LNCaP clone FGC (cell line): ENCODE measurements at places on chromosomes 3 and 15.
A peak's percentile ranks its signal among the peaks of the same experiment; 100 is the strongest.

- DNase-seq = no peak
Observed at GRCh38 chr3:9416139-9416780, 18.8 kb downstream of the SETD5 start.

DNA sequence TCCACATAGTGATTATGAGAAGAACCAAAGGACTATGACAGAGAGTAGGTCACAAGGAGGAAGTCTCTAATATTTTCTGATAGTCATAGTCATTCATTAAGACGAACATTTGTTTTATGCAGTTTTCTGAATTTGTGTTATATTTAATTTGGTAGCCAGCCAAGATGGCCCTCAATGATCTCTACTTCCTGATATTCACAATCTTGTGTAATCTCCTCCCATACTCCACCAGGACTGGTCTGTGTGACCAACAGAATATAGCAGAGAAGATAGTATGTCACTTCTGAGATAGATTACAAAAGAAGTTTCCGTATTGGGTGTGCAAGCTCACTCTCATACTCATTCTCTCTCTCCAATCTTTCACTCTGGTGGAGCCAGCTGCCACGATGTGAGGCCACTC, 30.8 kb downstream of the HLTF start:
- DNase-seq = no peak

GRCh38 chr3:129942296-129942695, 32.2 kb upstream of the TRH start:
- DNase-seq = peak; percentile 13

GRCh38 chr3:54567949-54568348, 359.9 kb downstream of the LRTM1 start:
- DNase-seq = no peak

DNA sequence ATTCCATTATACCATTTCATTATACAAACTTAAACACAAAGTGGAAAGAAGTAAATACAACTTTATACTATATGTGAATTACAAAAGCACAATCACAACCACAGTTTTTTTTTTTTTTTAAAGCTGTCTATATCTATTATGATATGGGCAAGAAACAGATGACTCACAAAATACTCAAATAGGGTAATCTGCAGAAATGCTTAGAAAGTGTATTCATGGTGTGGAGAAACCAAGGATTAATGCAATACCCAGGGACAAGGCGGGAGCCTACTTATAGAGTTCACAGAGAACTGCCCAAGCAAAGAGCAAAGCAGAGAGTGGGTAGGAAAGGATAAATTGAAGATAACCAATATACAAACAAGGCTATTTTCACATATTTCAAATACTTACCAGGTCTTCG, 332.0 kb downstream of the FHIT start:
- DNase-seq = no peak

- no peak for DNase-seq
Observed at GRCh38 chr3:140233702-140234101, 298.7 kb downstream of the CLSTN2 start.

DNA sequence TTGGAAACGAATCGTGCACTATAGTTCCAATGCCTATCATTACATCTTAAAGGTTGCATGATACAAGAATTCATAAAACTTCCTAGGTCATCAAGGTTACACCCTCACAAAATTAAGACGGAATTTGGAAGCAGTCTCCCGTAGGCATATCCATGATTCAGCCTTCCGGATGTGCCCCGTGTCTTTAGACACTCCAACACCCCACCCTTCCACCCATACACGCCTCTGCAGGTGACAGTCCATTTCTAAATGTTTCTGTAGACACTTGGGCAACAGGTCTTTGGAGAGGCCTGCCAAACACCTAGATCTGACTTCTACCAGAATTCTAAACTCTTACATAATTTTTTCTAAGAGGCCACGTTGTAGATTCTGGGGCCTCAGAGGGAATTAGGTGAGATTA, 49.8 kb downstream of the LDHAL6B start:
- no peak for DNase-seq

- DNase-seq = no peak
Observed at GRCh38 chr3:54307566-54308180, 185.3 kb downstream of the CACNA2D3 start.

DNA sequence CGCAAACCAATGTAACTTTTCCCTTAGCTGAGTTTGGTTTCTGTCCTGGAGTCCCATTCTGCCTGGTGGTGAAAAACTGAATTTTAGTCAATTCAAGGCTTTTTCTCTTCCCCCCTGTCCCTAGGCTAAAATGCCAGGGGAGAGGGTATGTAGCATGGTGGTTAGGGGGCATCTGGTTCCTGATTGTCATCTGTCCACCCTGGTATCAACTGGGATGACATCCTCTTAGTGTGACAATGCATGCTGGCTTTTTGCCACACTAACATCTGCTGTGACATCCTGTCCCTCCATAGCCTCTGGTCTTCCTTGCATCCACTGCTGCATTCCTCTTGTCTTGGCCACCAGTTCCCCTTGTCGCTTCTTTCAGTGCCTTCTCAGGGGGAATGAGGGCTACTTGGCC, 73.7 kb downstream of the ABHD5 start:
- DNase-seq = no peak

- no peak for DNase-seq
Observed at GRCh38 chr3:71709908-71710511, 15.2 kb downstream of the EIF4E3 start.

- DNase-seq = no peak
Observed at GRCh38 chr3:126245811-126246727, 65.7 kb upstream of the ALDH1L1 start.

- DNase-seq = no peak
Observed at GRCh38 chr3:153973722-153974265, 147.4 kb upstream of the ARHGEF26 start.

DNA sequence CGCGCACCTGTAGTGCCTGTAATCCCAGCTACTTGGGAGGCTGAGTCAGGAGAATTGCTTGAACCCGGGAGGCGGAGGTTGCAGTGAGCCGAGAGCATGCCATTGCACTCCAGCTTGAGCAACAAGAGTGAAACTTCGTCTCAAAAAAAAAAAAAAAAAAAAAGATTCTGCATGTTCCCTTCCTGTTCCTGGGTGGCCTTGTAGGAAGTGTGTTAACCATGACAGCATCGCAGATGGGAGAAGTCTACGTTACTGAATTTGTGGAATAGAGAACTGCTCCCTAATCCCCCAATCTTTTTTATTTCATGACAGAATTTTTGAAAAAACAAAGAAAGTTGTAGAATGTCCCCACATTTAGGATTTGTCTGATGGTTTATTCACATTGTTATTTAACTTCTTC, 45.4 kb downstream of the FOXL2 start:
- no peak for DNase-seq

GRCh38 chr3:154151969-154152368, 30.8 kb downstream of the ARHGEF26 start:
- DNase-seq = no peak

DNA sequence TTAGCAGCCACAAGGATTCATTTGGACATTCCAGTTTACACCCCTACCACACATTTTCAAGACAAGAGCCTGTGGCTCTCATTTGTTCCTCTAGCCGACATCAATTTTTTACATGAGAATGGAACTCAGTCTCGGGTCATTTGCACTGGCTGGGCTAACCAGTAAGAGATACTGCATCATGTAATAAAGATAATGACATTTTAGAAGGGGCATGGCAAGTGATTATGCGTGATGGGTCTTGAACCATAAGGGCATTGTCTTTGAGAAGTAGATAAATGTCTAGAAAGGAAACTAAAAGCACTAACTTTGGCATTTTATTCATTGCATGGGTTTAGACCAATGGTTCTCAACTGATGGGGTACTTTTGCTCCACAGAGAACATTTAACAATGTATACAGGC, 146.0 kb upstream of the GRM7 start:
- no peak for DNase-seq

GRCh38 chr3:18153571-18154173, 271.5 kb downstream of the SATB1 start:
- DNase-seq = no peak

DNA sequence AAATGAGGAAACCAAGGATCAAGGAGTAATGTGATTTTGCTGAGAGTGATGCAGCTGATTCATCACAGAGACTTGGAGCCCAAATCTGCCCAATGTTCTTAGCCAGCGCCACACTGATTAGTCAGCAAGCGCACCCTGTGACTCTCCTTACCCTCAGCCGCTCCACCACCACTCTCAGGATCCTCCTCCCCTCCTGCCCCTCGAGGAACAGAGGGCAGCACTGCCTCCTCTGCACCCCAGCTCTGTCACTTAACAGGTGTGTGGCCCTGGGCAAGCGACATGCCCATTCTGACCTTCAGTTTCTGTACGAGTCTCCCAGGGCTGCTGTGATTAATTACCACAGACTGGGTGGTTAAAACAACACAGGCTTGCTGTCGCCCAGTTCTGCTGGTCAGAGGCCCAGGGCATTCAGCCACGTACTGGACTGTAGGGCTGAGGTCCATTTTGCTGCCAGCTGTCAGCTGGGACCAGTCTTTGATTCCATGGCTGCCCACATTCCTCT, 36.1 kb upstream of the HRH1 start:
- no peak for DNase-seq

DNA sequence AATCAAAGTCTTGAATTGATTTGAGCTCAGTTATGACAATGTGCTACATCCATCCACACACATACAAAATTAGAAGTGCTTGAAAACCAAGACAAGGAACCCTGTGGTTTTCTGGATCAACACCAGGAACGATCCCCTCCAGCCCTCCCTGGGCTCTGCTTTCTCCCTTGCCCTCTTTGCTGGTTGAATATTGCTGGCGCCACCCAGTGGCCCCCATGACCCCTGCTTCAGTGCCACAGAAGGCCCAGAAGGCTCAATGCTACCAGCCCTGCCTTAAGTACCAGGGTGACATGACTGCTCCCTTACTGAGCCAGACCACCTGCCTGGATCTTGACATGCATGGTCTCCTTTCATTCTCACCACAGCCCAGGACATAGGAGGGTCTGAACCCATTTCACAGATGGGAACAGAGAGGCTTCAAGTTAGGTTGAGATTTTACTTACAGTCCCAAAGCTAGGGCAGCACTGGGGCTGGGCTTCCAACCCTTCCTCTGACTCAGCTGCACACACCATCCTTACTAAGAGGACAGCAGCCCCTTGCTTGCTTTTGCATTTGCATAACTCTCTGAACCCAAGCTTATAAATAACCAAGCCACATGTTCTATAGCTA, 15.0 kb downstream of the IL12A start:
- DNase-seq = no peak

DNA sequence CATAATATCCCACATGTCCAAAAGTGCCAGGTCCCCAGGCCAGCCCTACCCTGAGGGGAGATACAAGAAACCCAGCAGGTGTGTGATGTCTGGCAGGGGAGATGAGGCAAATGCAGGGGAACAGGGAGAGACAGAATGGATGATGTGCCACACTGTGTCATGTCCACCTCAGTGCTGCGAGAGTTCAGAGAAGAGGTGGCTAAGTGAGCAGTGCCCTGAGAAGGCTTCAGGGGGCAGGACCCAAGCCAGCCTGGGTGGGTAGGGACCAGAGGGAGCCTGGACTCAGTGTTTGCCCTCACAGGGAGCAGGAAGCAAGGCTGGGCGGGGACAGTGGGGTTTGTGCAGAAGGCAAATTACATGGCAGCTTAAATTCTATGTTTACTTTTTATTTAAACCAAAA, 61.2 kb downstream of the KLHL6 start:
- no peak for DNase-seq

DNA sequence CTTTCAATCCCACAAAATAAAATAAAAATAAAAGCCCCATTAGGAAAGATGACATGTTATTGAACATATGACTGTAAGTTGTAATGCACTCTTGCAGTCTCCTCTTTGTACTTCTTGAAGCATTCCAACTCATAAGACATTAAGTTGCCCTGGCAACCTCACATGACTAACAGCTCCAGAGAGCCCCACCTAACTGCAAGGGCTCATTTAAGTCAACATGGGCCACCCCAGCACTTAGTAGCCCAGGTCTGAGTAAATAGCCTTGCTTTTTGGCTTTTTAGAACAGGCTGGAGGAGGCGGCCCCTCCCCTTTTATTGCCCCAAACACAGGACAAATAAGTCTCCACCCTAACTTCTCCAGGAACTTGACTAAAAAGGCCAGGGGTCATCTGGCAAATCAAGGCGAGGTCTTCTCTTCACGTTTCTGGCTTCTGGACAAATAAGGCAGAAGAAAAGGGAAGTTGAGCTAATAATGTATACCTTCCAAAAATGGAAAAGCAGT, 135.1 kb downstream of the TMCO5A start:
- no peak for DNase-seq

DNA sequence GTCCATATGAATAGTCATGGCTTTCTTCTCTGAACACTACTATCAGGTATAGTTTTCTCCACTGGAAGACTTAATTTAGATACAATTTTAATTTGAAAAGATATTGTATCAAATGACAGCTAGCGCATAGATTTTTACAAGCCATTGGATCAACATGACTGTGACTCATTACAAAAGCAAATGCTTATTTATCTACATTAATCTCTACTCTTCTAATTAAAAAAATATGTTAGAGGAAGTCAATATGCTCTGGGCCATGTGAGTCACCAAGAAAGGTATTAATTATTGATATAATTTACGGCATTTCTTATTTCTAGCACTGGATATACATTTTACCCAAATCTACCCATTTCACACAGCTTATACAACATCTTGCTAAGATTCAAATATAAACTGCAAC, 800.3 kb upstream of the GBE1 start:
- DNase-seq = no peak

- no peak for DNase-seq
Observed at GRCh38 chr3:40801284-40801741, 276.6 kb downstream of the ZNF621 start.

DNA sequence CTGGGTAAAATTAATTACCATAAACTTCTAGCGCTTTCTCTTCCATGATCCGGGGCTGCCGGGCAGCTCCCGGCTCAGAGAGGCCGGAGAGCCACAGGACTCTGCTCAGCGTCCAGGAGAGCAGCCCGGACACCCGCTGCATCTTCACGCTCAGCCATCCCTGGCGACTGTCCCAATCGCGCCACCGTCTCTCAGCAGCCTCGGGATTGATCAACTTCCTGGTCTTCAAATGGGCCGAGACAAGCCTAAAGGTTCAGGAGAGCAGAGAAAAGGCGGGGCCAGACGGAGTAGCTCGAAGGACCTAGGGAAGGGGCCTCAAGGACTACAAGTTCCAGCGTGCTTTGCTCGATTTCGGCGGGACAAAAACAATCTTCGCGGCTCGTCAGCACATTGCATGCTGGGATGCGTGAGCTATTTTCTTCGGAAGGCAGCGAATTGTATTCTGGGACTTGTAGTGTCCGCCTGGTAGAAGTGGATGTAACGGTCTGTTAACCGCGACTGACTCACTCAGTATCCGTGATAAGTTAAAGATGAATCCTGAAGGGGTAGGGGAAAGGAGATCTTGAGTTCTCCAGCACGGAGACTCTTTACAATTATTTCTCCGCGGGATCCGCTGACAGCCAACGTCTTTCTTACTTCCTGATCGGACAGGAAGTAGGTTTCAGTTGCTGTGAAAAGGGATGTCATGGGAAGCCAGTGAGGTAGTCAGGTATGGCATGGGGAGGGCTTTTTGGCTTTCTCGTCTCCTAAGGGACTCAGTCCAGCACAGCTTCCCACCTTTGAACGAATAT, at the start of gene CIAO2A:
Gene CIAO2A, minus strand, starts transcription at position 212 of the 791 bp plus-strand sequence. Its CDS starts 70 bp downstream, at position 142.
- peak; percentile 99 for DNase-seq

GRCh38 chr3:29697989-29698388, 417.1 kb downstream of the RBMS3 start:
- peak; percentile 1 for DNase-seq

- no peak for DNase-seq
Observed at GRCh38 chr3:127084401-127084990, 101.6 kb downstream of the PLXNA1 start.

- peak; percentile 55 for DNase-seq
Observed at GRCh38 chr15:66773129-66773873, 71.3 kb downstream of the SMAD6 start.

- no peak for DNase-seq
Observed at GRCh38 chr3:186540835-186541226, 3.3 kb downstream of the CRYGS start.

- no peak for DNase-seq
Observed at GRCh38 chr3:127441764-127442163, 148.8 kb downstream of the TPRA1 start.
